T-cell (primary cell): ENCODE measurements at places on chromosomes 12 and 14. TPM values are rescaled to one million over a fixed set of nuclear protein-coding genes. Genes with fewer than 3 reads are reported as not detected.

The ZNF605 gene
- 12.1 TPM for total RNA-seq

GRCh38 chr12:3405821-3406220 lies 85.2 kb upstream of the PRMT8 start:
- H3K4me1 ChIP-seq: no peaks in the 10 kb centered on the region
- no peak overlapping the region for H3K27ac ChIP-seq
- no peaks in the 10 kb centered on the region for H3K36me3 ChIP-seq
- DNase-seq: no peak

GRCh38 chr12:39931231-39931630 lies 174.7 kb downstream of the SLC2A13 start:
- no peaks in the 10 kb centered on the region for H3K4me1 ChIP-seq
- H3K27ac ChIP-seq: no peak overlapping the region
- no peak for DNase-seq

DNA sequence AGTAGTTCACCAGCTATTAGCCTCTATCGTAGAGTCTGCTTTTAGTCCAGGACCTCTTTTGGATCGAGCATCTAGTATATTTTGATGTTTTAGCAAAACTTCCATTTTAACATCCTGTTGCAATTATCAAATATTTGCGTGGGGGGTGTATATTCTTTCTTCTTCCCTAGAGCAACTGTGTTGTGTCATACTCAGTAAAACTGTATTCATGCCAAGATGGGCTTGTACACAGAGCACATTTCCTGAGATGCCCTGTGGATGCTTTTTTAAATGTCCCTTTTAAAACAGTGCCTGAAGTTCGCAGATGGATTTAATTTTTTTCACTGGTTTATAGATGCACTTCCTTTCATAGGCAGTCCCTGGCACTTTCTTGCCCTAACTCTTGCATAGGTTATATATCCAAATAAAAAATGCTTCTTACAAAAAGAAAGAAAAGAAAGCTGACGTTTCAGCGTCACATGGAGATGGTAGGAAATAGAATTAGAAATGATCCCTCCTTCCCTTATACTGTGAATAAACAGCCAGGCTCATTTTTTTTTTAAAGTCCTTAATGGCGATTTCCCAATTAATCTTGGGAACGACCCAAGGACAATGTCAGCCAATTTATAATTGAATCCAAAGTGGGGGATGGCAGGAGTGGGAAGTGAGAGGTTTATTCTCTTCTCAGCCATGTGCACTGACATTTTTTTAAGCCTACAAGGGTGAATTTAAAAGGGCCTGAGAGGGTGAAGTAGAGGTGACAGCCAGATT lies 247.0 kb downstream of the SLC41A2 start:
- peaks cover 15% of the 10 kb centered on the region for H3K4me1 ChIP-seq
- no peak overlapping the region for H3K4me3 ChIP-seq
- no peak for DNase-seq
- H3K27ac ChIP-seq: no peak overlapping the region

DNA sequence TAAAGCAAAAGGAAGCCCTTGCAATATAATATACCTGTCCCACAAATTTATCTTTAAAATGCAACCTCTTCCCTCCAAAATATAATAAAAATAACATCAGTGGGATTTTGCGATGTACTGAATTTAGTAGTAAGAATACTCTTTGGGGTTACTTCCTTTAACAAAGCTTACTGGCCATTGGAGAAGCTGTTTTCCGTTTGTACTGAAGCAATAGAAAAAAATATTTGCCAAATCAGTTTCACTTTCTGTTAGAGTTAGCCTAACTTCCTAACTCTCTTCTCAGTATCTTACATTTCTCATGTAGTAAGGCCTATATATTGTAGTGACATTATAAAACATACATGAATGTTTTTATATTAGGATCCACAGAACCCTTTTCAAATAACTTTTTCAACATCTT lies 3.7 kb downstream of the MAX start:
- H3K4me1 ChIP-seq: peaks cover 41% of the 10 kb centered on the region
- peak overlapping the region; percentile 32 for H3K27ac ChIP-seq
- peaks cover 39% of the 10 kb centered on the region for H3K36me3 ChIP-seq
- DNase-seq: no peak
- H3K27me3 ChIP-seq: no peaks in the 10 kb centered on the region

GRCh38 chr14:85254711-85255110 lies 275.2 kb upstream of the FLRT2 start:
- H3K27ac ChIP-seq: no peak overlapping the region
- no peaks in the 10 kb centered on the region for H3K4me1 ChIP-seq
- no peaks in the 10 kb centered on the region for H3K36me3 ChIP-seq
- no peak overlapping the region for H3K4me3 ChIP-seq
- H3K27me3 ChIP-seq: no peaks in the 10 kb centered on the region

The CLEC4D gene
- not detected for total RNA-seq

The OSGEP gene
- total RNA-seq: 56.4 TPM

- no peak overlapping the region for H3K4me3 ChIP-seq
- no peak for DNase-seq
- no peaks in the 10 kb centered on the region for H3K4me1 ChIP-seq
- H3K27me3 ChIP-seq: no peaks in the 10 kb centered on the region
Measured at GRCh38 chr12:133204264-133204603, 22.9 kb downstream of the ZNF268 start.

DNA sequence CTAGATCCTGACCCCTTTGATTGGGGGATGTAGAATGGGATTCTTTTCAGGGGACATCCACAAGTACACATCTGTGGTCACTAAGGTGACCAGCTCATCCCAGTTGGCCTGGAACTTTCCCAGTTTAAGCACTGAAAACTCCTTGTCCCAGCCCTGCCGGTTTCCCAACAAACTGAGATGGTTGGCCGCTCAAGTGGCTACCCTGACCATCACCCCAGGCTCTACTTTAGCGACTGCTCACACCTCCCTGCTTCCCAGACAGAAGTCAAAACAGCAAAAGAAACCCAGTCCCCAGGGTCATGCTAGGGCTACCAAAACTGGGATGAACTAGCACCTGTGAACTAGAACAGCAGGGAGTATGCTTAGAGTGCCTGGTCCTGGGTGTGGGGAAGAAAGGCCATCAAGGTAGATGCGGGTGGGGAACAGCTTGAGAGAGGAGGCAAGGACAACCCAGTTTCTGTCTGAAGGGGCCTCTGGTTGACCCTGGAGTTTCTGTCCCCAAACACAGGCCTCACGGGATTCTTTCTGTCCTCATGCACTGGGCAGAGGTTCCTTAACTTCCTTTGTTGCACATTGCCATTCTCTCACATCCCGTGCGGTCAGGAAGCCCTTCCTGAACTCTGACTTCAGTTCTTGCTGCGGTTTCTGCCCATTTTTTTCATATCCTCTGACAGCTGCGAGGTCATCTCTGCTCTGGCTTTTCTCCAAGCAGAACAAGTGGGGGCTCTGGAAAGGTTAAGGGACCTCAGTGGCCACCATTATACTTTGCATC lies 1.6 kb downstream of the LTB4R start:
- no peaks in the 10 kb centered on the region for H3K27me3 ChIP-seq
- H3K27ac ChIP-seq: peak overlapping the region; percentile 77
- no peak overlapping the region for H3K4me3 ChIP-seq
- no peaks in the 10 kb centered on the region for H3K36me3 ChIP-seq
- peaks cover 76% of the 10 kb centered on the region for H3K4me1 ChIP-seq
- DNase-seq: peak; percentile 67

The LTBP2 gene
- total RNA-seq: 0.39 TPM

DNA sequence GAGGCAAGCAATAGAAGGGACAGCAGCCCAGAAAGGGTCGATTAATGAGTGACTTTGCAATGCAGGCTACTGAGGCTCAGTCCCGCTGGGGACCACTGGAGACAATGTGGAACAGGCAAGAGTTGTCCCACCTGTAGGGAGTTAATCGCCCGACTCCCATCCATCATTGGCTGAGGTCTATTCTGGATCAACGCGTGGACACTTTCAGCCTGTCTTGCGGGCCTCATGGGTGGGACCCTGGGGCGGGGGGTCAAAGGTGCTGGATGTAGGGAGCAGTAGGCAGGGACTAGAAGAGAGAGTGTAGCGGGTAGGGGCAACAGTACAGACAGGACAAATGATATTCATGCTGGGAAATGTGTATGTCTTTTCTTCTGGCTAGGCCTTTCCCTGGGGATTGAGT lies 6.1 kb downstream of the IFI27L2 start:
- DNase-seq: no peak
- H3K27ac ChIP-seq: no peak overlapping the region
- peaks cover 10% of the 10 kb centered on the region for H3K36me3 ChIP-seq
- no peak overlapping the region for H3K4me3 ChIP-seq
